ENCODE measurements at places on chromosomes 4 and X. TPM values are rescaled to one million over a fixed set of nuclear protein-coding genes. Genes with fewer than 3 reads are reported as not detected.

DNA sequence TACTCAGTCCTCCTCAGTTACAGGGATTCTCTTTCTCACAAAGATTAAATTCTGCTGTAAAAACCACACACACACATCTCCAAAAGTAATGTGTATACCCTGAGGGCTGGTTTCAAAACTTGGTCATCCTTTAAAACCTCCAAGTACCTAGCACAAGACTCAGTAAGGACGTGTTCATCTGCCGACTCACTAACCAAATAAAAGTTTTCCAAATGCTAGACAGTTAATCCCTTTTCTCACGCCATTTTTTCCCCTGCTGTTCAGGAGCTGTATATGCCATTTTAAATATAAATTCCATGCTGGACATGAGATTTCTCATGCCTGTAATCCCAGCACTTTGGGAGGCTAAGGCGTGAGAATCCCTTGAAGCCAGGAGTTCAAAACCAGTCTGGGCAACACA lies 3.9 kb upstream of the SAT1 start:
- H3K27me3 ChIP-seq = no peaks in the 10 kb centered on the region
- no peaks in the 10 kb centered on the region for H3K36me3 ChIP-seq
- no peak overlapping the region for H3K4me3 ChIP-seq
- H3K27ac ChIP-seq = peak overlapping the region; percentile 8
- peaks cover 18% of the 10 kb centered on the region for H3K4me1 ChIP-seq

GRCh38 chrX:17525762-17526555 lies 151.0 kb downstream of the NHS start:
- no peak overlapping the region for H3K27ac ChIP-seq
- H3K4me1 ChIP-seq = no peaks in the 10 kb centered on the region
- no peaks in the 10 kb centered on the region for H3K36me3 ChIP-seq
- H3K4me3 ChIP-seq = no peak overlapping the region

Gene SPANXA2
- not detected for total RNA-seq

DNA sequence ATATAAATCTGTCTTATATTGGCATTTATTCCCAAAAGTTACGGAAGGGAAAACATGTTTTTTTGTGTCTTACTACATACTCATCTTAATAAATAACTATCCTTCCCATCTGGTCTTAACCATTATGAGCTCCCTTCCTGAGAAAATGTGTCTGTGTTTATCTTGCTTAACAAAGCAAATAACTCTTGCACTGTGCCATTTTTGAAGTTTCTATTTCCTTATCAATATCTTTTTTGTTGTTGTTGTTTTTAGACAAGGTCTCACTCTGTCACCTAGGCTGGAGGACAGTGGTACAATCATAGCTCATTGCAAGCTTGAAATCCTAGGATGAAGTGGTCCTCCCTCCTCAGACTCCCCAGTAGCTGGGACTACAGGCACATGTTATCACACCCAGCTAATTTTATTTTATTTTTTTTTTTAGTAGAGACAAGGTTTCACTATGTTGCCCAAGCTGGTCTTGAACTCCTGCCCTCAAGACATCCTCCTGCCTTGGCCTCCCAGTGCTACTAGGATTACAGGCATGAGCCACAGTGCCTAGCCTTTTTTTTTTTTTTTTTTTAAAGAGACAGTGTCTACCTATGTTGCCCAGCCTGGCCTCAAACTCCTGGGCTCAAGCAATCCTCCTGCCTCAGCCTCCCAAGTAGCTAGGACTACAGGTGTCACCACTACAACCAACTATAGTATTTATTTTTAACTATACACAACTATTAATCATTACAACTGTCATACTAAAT lies 36.9 kb downstream of the CNOT6L start:
- no peak overlapping the region for H3K4me3 ChIP-seq
- H3K4me1 ChIP-seq = peaks cover 31% of the 10 kb centered on the region
- DNase-seq = no peak
- no peak overlapping the region for H3K27ac ChIP-seq
- no peaks in the 10 kb centered on the region for H3K36me3 ChIP-seq

DNA sequence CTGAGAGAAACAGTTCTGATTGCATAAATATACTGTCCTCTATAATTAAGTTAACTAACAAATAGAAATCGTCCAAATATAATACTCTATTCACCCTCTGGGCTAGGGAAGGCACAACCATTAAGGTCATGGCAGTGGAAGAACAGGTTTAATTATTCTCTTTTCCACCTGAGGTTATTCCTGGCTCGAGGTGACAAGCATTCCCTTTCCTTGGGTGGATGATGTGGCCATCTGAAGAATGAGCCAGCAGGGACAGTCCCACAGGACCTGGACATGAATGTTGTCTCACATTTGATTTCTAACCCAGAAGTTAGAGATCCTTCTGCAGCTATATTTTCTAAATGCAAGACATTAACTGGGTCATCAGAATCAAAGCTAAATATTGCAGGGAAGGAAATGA lies 5.5 kb downstream of the IBSP start:
- no peak overlapping the region for H3K27ac ChIP-seq
- DNase-seq = no peak
- no peak overlapping the region for H3K4me3 ChIP-seq
- no peaks in the 10 kb centered on the region for H3K36me3 ChIP-seq

Gene FAM13A
- 1.6 TPM for total RNA-seq

- no peaks in the 10 kb centered on the region for H3K27me3 ChIP-seq
- no peak overlapping the region for H3K27ac ChIP-seq
Measured at GRCh38 chr4:41715155-41715554, 33.4 kb downstream of the PHOX2B start.

Gene C4orf36
- total RNA-seq = not detected

Gene CLDN34
- total RNA-seq = 0.21 TPM

DNA sequence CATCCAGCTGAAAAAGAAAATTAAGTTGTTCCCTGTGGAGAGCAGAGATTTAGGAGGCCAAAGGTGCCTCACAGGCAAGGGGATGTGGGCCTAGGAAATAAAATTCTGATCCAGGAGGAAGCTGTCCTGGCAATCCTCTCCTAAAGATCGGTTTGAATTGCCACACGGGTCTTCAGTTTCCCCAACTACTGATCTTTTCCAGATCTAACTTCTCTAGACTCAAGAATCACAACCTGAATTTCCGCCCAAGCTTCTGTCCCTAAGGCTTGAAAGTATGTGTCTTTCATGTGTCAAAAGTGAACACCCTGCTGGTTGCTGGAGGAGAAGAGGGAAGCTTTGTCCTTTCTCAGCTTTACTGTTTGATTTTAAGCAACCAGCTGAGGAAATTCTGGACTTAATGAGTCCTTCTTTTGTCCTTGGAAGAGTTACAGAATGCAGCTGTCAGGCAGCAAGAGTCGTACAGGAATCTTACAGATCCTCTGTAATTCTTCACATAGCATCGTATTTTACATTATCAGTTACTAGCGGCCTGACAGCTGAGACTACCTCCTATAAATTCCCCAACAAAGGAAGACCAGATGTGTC lies 93.8 kb downstream of the INPP4B start:
- no peak for DNase-seq
- no peak overlapping the region for H3K27ac ChIP-seq
- no peaks in the 10 kb centered on the region for H3K4me1 ChIP-seq
- no peaks in the 10 kb centered on the region for H3K36me3 ChIP-seq
- no peaks in the 10 kb centered on the region for H3K27me3 ChIP-seq

Gene CTAG1B
- total RNA-seq = not detected

DNA sequence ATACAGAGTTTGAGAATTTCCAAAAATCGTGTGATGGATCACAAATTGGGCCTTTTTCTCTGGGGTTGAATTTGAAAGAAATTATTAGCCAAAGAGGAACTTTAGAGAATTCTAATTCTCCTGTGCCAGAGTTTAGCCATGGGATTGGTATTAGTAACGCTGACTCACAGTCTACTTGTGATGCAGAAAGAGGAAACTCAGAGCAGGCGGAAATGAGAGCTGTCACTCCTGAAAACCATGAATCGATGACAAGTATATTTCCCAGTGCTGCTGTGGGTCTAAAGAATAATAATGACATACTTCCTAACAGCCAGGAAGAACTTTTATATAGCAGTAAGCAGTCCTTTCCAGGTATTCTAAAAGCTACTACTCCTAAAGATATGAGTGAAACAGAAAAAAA lies 64.9 kb downstream of the N4BP2 start:
- no peaks in the 10 kb centered on the region for H3K27me3 ChIP-seq
- peaks cover 3% of the 10 kb centered on the region for H3K36me3 ChIP-seq
- DNase-seq = no peak
- H3K27ac ChIP-seq = no peak overlapping the region
- H3K4me3 ChIP-seq = no peak overlapping the region

Gene H2AZ1
- total RNA-seq = 800 TPM

Gene GAGE12E
- not detected for total RNA-seq
